ENCODE measurements at places on chromosomes 12 and 14.

GRCh38 chr12:78004249-78005093 lies 173.8 kb downstream of the NAV3 start:
- no peak for DNase-seq

GRCh38 chr14:23580948-23581281 lies 2.3 kb upstream of the JPH4 start:
- no peak for DNase-seq

DNA sequence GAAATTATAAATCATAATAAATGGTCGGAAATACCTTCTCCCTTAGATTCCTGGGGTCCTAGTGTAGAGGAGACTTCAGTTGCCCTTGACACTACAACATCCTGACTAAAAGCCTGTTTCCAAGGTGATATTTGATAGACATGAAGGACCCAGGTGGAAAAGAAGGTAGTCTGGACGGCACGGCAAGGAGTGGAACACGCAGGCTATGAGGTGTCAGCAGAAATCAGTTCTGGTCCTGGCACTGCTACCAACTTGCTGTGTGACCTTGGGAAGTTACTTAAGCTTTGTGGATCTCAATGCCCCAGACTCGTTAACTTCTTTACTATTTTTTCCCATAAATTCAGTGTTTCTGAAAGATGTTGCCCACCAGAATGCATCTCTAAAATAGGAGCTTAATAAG lies 36.9 kb upstream of the BCL2L14 start:
- DNase-seq = no peak

DNA sequence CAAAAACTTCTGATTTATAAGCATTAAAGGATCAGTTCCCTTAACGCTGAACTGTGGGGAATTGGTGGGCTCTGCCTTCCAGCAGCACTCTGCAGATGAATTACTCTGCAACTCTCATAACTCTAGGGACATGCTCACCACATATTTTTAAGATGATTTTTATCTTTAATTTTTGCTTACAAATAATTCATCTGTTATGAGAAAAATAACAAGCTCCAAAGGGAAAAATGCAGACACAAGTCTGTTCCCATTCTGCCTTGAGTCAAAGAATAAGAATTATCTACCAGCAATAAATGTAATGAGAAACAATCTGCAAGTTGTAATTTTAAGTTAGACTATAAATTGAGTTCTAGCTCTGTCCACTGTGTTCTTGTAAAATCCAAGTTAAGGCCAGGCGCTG lies 133.1 kb upstream of the MDM1 start:
- DNase-seq = no peak

GRCh38 chr12:93447555-93448290 lies 6.0 kb upstream of the UBE2N start:
- no peak for DNase-seq

- DNase-seq = no peak
Measured at GRCh38 chr12:107967170-107967569, 161.9 kb upstream of the WSCD2 start.

GRCh38 chr14:81805785-81806184 lies 272.1 kb upstream of the SEL1L start:
- DNase-seq = no peak

DNA sequence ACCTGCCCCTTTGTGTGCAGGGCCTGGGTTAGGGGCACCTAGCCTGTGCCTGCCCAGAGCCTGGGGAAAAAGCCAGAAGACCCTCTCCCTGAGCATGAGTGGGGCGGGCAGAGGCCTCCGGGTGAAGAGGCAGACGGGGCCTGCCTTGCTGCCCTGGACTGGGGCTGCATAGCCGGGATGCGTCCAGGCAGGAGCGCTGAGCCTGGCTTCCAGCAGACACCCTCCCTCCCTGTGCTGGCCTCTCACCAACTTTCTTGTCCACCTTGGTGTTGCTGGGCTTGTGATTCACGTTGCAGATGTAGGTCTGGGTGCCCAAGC lies 216.1 kb downstream of the TMEM121 start:
- no peak for DNase-seq

GRCh38 chr12:10363914-10364814 lies 25.7 kb downstream of the KLRK1 start:
- peak; percentile 67 for DNase-seq

GRCh38 chr12:123801573-123802178 lies 39.6 kb downstream of the DNAH10 start:
- DNase-seq = no peak

GRCh38 chr14:69986336-69986735 lies 107.1 kb downstream of the SMOC1 start:
- DNase-seq = no peak

GRCh38 chr14:44963775-44964380 lies 1.9 kb downstream of the TOGARAM1 start:
- no peak for DNase-seq

DNA sequence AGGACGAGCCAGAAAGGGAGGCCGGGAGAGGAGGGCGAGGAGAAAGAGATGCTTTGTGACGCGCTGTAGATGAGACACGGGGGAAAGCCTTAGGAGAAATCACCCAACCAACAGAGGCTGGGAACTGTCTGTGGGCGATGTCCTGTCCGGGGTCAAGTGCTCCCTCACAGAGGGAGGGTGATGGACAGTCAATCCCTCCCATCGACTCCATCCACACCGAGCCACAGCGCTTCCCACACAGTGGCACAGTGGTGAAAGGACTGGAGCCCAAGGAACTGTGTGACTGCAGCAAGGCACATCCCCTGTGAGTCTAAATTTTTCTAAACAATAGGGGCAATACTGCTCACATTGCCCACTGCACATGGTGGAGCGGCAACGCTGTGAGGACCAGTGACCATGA lies 89.1 kb downstream of the TTC7B start:
- no peak for DNase-seq

DNA sequence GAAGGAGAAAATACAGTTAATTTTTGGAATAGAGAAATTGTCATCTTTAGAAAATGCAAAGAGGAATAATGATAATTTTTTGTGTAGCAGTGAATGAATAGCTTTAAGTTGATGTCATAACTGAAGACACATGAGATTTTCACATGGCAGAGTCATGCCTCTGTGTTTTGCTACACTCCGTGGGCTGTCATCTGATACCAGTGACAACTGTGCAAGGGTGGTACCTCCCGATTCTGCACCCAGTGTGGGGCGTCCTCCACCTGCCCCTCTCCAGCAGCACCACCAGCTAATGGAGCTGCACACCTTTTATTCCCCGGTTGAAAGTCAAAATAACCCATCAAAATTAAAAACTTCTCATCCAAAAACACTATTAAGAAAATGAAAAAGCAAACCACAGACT lies 47.2 kb downstream of the ANKRD9 start:
- no peak for DNase-seq

- peak; percentile 21 for DNase-seq
Measured at GRCh38 chr12:78229591-78230101, 399.0 kb downstream of the NAV3 start.

DNA sequence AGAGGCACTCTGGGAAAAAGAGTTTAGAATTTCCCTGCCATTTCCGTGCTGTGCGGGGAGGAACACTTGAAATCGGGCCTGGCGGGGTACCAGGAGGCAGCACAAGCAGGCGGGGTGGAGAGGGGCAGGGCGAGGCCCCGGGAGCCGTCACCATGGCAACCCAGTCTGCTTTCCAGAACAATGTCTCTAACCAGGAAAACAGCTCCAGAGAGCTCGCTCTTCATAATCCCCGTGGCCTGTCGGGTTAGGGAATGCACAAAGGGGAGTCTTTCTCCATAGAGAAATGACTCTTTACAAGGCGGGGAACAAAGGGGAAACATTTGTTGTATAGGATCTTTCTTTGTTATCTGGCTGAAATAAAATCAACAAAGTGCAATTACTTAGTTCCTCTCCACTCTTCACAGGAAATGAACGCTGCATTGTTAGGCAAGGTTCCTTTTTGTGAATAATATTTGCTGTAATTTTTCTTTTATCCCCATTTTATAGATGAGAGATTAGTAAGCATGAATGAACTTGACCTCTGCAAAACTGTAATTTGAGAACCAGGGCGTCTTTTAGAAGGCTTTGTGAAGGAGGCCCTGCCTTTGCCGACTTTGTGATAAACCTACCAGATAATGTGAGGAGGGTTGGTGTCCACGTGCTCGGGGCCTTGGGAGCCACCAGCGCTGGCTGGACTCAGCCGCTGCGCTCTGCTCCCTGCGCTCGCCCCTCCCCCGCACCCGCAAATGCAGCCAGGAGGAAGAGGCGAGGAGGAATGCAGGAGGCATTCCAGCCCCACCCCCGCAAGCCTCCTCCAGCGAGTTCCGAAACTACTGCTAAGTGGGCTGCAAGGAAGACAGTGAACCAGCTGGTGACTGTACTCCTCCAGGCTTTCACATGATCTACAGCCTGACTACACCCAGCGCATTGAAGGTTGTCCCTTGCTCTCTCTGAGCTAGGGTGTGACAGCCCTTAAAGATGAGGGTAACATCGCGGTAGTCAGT lies 105.2 kb upstream of the ATF7IP start:
- peak; percentile 68 for DNase-seq

GRCh38 chr14:100723830-100724437 lies 2.8 kb upstream of the DLK1 start:
- DNase-seq = no peak

GRCh38 chr14:104680056-104680805 lies 9.2 kb upstream of the INF2 start:
- DNase-seq = no peak

- DNase-seq = no peak
Measured at GRCh38 chr14:95811813-95812212, 64.8 kb upstream of the TUNAR start.

GRCh38 chr14:54908190-54908589 lies 5.6 kb upstream of the GCH1 start:
- no peak for DNase-seq

DNA sequence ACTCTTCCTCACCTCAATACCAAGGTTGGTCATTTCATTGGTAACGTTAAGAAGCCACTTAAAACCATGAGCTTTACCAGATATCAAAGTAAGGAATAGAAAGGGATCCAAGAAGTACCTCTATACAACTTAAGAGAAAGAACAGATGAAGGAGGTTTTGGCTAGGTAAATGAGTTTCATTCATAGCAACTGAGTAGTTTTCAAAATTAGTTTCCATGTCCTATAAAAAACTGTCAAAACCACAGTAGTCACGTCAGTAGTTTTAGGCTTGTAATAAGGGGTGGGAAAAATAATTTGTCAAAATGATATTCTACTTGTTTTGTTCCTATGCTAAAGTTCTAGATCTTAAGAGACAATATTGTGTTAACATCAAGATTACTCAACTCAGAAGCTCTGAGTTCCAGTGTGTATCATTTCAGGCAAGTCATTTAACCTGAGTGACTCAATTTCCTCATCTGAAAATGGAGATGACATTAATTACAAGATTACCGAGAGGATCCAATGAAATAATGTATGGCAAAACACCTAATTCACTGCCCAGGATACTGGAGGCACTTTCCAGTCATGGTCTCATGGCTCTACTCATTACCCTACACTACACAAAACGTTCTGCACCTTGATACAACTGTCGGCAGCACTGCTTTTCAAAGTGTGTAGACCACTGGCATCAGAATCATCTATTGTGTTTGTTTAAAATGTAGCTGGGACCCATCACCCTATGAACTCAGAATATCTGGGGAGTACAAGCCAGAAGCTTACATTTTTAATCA lies 24.1 kb upstream of the SLC6A13 start:
- DNase-seq = no peak

All from NCI-H774 (cell line).